Right hindlimb (tissue), 1 donor: ENCODE measurements at places on chromosomes 13 and 19.
A peak's percentile ranks its signal among the peaks of the same experiment; 100 is the strongest.

DNA sequence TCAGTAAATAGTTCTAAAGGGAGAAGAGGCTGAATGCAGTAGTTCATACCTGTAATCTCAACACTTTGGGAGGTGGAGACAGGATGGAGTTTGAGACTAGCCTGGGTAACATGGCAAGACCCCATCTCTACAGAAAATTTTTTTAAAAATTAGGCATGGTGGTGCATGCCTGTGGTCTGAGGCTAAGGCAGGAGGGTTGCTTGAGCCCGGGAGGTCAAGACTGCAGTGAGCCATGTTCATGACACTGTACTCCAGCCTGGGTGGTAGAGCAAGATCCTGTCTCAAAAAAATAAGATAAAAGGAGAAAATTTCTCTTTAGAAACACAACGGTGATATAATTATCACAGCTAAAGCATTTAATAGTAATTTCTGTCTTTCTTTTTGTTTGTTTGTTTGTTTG lies 57.1 kb downstream of the SIPA1L3 start:
- DNase-seq, result no peak

DNA sequence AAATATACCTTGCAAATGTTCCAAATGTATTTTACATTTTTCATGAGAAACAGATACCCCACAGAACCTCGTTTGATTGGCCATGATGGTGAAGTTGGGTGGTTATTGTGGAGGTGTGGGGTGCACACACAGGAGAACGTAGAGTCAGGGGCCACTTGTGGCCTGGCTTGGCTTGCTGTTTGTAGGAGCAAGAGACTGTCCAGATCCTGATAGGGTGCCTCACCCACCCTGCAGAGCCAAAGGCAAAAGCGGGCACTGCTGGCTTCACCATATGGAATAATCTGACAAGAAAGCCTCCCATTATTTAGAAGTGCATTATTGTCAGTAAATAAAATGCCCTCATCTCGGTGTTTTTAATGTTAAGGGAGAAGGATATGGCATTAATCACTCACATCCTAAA lies 330.2 kb downstream of the TEX29 start:
- DNase-seq, result no peak

DNA sequence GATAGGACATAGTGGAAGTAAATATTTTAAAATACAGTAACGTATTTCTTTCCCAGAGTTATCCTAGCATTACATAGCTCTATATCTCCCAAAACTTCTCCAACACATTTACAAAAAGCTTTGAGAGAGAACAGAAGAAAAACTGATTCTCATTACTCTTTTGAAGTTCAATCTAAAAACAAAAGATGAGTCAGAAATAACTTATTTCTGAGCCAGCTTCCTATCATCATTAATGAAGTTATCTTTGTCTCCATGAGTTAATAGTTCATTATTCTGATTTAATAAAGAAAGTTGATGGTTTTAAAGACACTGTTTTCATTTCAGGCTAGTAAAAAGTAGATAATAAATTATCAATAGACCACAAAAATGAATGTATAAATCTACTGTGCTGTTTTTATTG lies 446.7 kb upstream of the SPRY2 start:
- no peak for DNase-seq

- no peak for DNase-seq
These were observed 438.3 kb downstream of the RFC3 start for GRCh38 chr13:34256236-34256635.

GRCh38 chr19:18975011-18975410 lies 34.0 kb upstream of the HOMER3 start:
- DNase-seq, result no peak

- no peak for DNase-seq
These were observed 165.1 kb downstream of the PDS5B start for GRCh38 chr13:32751340-32751739.

DNA sequence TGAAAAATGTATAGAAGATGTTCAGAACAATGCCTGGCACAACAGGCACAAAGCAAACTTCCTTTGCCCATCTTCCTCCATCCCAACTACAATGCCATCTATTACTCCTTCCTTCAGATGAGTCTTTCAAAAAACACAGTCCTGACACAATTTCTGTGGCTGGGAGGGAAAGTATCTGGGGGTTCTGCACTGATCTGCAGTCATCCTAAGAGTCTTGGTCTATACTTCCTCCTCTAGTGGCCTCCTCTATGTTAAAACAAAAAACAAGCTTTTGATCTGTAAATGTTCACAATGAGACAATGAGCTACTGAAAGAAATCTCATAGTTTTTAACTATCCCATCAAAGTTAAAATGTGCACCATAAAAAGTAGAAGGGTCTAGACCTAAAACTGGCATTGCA lies 44.8 kb downstream of the USP12 start:
- DNase-seq, result no peak

DNA sequence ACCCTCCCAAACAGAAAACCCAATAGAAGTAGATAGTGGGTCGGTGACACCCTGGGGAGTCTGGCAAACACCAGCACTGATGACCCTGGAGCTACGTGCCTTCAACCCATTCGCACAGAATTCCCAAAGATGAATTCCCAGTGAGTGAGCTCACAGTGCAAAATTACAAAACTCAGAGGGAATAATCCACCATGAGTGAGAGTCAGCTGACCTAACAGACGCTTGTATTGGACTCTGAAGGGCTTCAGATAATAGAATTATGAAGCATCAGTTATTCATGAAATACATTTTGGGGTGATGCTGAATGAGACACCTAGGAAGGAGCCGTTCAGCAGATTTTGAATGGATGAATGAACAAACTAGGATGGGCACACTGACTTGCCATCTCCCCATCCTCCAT lies 40.2 kb downstream of the KCNC3 start:
- no peak for DNase-seq

GRCh38 chr19:623974-624373 lies 9.4 kb downstream of the POLRMT start:
- no peak for DNase-seq

DNA sequence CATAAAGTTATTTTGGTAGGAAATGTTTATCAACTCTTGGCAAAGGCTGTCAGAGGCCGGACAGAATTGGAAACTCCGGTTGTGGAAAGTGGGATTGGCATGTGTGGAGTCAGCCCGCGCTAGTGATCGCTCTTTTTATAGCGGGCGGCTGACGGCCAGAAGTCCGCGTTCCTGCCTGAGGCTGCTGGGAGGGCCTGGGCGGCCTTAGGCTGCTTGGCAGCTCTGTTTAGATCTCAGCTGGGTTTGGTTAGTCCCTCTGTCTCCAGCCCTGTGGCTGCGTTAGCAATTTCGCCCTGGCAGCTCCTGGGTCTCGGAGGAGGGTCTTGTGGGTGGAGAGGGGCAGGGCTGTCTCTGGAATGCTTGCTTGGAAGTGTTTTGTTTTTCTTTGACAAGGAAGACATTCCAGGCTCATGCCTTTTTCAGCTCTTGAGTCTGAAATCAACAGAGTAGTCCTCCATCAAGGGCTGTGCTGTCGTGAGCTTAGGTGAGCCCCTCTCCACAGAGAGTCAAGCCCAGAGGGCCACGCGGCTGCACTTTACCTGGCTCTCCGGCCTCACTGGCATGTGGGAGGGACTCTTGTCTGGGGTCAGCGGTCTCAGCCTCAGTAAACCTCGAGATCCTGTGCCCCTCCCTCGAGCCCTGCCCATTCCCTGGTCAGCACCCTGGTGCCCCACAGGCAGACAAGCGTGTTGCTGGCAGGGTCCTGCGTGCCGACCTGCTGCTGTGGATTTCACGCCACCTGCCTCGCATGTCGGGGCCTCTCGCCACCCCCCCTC lies 22.5 kb downstream of the DOT1L start:
- peak; percentile 95 for DNase-seq

DNA sequence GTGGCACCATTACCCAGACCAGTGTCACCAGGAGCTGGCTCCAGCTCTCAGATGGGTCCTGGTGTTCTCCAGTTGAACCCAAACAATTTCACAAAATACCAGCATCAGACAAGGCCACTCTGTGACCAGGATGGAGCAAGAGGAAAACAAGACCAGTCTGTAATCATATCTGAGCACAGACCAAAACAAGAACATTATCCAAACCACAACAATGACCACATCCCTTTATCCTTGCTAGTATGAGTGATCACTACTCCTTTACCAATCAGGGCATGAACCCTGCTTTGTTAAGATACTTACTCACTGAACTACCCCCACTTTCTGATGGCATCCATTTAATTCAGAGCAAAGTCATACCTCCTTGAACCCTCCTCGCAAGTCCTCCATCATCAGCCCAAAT lies 145.9 kb downstream of the NUFIP1 start:
- DNase-seq, result no peak

DNA sequence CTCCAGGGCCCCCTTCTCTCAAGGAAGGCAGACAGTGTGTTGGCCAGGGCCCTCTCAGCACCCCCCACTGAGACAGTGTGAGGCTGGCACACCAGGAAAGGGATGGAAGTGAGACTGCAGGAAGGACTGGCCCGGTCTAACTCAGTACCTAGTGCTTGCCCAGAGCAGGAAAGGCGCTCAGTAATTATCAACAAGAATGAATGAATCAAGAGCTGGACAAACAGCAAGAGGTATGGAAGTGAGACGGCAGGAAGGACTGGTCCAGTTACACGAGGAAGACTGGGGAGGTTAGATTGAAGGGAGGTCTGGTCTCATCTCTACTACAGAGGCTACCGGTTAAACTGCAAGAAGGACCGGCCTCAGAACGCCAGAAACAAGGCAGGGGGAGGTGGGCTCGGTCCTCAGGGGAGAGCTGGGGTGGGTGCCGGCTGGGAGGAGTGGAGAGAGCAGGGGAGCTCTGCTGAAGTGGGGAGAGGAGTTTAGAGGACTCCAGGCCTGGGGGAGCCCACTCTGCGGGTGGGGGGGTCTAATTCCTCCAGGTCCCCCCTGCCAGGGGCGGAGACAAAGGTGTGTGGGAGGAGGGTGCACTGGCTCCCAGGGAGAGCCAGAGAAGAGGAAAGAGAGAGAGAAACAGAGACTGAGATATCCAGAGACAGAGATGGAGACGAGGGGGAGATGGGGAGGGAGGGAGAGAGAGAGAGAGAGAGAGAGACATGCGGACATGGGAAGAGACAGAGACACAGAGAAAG lies 1.1 kb downstream of the SLC8A2 start:
- no peak for DNase-seq

GRCh38 chr19:30362156-30362754 lies 9.9 kb upstream of the ZNF536 start:
- no peak for DNase-seq

GRCh38 chr19:8143041-8143440 lies 6.4 kb downstream of the FBN3 start:
- no peak for DNase-seq

DNA sequence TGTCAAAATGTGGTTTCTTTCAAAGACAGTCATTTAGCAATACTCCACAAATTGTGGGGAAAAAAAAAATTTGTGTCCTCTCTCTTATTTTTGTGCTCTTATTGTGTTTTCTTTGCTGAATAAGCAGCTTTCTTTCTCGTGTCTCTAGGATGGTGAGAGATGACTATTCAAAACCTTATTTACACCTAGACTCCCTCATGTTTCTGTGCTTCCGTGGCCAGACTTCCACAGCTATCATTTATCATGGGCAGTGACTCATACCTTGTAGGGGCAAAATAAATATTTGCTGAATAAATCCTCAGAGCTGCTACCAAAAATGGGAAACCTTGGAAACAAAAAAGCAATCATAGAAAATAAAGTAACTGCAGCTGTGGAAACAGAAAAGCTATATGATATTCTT lies 204.9 kb upstream of the MIR17HG start:
- no peak for DNase-seq

DNA sequence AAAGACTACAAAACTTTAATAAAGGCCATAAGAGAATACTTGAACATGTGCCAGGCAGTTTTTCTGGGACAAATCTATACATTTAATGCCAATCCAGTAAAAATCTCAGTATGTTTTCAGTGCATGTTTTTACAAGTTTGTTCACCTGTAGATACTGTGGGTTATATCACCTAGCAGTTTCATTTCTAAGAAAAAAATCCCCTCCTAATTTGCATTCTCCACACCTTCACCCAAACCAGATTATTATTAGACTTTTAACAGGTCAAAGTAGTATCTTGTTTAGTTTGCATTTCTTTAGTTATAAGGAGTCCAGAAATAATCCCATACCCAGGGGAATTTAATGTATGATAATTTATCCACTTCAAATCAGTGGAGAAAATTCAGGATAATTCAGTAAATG lies 17.0 kb upstream of the LPAR6 start:
- DNase-seq, result no peak

GRCh38 chr19:31214086-31214485 lies 135.2 kb downstream of the TSHZ3 start:
- DNase-seq, result peak; percentile 84

GRCh38 chr19:16015805-16016173 lies 60.5 kb upstream of the TPM4 start:
- no peak for DNase-seq

GRCh38 chr19:30402436-30403202 lies 30.4 kb downstream of the ZNF536 start:
- DNase-seq, result no peak

DNA sequence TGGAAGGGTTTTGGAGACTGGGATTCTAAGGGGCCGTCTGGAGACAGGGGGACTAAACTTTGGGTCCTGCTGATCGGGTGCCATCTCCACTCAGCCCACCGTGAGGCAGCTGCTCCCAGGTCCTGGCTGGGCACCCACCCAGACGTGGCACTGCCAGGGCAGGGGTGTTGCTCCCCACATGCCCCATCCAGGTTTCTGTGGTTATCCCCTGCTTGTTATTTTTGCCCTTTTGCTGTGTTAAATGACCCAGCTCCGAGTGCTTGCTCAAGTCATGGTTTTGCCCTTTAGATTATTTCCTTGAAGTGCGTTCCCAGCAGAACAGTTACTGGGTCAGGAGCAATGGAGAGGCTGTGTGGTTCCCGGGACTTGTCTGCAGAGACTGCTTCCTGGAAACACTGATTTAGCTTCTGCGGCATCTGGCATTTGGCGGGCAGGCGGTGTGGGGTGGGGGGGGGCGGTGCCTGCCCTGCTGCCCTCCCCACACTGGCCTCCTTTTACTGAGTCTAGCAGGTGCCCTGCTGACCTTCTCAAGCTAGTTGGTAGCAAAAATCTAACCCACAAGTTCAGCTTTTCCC lies 1.9 kb downstream of the RAB11B start:
- peak; percentile 48 for DNase-seq

- DNase-seq, result peak; percentile 64
These were observed 3.8 kb downstream of the ZC3H4 start for GRCh38 chr19:47109541-47110375.

DNA sequence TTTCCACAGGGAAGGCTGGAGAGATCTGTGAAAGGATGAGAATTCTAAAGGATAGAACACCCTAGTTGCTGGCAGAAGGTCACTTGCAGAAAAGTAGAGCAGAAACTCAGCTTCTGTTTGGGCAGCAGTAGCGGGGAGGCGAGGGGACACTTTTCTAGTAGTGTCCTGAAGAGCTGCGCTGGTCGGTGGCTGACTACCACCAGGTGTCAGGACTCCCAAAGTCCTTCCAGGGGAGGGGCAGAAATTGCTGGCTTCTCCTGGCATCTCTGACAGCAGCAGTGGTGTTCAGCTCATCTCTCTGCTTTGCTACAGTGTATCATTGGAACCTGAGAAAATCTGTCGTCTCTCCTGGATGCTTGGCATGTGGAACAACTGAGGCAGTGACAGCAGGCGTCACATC lies 120.9 kb downstream of the ZDHHC20 start:
- no peak for DNase-seq
